AG04449 (cell line): ENCODE measurements at places on chromosomes 11 and 22.

DNA sequence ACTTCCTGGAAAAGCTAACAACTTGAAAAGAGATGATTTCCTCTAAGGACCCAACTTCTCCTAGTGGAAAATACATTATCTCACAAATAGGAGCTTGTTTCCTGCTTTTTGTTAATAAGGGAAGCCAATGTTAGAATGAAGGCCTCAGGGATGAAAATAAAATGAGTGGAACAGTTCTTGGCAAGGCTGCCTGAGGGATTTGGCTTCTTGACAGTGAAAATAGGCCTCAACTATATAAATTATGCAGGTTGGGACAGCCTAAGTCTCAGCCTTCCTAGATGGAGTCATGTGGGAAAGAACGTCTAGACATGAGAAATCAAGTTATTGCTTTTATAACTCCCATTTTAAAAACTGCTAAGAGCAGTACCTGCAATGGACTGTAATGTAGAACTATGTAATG is 92.8 kb upstream of the FIBIN start:
- DNase-seq: peak; percentile 17

GRCh38 chr22:48511781-48512327 is 1315.8 kb downstream of the BRD1 start:
- DNase-seq: no peak

- no peak for DNase-seq
Observed at GRCh38 chr11:118670063-118670462, 9.4 kb downstream of the TREH start.

DNA sequence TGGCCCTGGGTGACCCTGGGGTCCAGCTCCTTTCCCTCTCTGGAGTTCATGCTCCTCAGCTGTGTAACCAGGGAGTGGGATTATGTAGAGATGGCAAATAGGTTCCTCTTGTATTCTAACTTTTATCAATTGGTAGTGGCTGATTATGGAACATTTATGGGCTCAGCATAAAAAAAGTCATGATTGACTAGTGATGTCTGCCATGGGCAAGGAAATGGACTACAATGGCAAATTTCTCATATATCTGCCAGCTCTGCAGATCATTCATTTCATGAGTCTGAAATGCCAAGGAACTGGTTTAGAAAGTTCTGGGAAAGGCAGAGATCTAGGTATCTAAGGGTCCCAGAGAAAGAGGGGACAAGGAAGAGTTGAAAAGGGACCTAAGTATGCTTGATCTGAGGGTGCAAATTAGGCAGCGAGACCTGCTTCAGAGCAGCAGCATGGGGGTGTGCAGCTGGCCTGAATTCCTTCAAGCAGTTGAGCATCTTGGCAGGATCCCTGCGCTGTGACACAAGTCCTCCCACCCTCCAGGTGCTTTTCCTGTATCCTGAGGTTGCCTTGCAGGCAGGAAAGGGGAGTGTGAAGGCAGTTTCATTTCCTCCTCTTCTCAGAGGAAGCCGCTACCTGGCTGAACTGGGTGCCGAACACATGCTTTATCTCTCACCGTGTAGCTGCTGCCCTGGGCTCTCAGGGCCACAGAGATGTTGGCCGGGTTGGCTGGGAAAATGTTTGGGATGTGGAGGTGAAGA is 10.4 kb downstream of the SLC15A3 start:
- no peak for DNase-seq

DNA sequence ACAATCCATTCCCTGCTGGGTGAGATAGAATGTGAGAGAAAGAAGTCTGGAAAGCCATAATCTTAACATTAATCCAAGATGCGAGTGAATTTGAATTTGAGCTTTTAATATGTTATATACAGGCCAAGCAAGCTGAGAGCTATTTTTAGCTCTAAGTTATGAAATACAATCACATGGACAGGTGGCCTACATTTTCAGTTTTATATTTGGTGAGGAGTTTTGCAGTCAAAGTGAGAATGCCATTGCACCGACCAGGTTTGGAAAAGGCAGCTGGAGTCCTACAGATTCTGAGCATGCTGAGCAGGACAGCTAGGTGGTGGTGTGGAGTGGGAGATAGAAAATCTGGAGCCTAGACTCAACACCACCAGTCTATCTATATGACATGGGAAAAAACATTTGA is 12.0 kb downstream of the OR5B21 start:
- no peak for DNase-seq

GRCh38 chr22:43101306-43101705 is 9.2 kb upstream of the BIK start:
- no peak for DNase-seq

DNA sequence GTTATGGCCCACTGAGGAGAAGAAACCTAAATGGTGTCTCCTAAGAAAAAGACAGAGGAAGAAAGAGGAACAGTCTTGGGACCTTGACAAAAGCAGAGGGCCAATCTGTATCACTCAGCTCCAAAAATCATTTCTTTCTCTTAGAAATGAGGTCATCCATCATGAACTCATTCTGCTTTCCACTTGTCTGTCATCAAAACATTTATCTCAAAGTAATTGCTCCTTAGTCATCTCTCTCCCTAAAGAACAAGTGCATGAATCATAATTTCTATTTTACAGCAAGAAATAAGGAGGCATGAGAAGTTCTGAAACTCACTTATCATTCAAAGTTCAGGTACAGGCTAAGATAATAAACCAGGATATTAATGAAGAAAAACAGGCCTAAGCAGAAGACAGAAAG is 375.6 kb downstream of the KCNA4 start:
- DNase-seq: no peak

DNA sequence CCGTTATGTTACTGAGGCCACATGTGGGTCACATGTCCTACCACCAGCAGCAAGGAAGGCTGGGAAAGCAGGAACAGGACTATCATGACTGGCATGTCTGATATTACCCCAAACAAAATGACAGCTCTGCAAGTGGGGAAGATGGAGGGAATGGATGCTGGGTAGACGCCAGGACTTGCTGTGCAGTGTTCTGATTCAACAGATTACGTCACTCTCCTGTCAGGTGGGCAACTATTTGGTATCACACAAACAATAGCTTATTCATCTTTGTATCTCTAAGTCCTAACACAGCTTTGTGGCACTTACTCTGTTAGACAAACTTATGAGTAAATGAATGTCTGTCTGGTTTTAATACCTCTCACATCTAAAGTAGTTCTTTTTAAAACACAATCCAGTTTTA is 105.2 kb downstream of the SPON1 start:
- DNase-seq: no peak

DNA sequence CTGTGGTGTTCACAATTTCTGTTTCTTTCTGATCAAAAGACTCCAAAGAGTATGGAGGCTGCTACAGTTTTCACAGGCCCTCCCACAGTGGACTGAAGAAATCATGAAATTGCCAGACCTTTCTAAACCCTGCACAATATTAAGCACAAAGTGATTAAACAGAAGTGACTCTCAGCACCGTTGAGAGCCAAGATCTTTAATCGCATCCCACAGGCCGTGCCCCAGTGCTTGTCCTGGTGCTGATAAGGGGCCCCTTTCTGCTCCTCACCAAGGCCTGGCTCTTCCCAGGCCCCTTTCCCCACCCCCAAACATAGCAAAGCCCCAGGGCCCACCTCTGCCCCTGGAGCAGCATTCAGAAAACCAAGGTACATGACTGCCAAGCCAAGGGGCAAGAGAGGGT is 57.4 kb upstream of the BMAL1 start:
- no peak for DNase-seq

- no peak for DNase-seq
Observed at GRCh38 chr11:31397239-31397834, 27.7 kb downstream of the DNAJC24 start.

DNA sequence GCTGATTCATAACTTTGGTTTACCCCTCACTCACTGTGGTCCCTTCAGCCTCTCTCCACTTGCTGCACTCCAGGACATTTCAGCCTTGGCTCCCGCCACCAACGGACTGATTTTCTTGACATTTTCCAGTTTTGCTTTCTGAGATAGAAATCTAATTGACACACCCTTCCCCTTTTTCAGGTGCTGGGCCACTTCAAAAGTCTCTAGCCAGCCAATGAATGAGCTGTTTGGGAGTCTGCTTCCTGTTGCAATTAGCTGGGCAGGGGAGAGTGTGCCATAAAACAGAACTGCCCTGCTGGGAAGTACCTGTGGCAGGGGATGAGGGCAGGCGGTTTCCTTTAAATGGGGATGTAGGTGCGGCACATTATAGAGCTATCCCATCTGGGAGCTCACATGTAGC is 21.1 kb upstream of the PLET1 start:
- DNase-seq: no peak

GRCh38 chr11:64839887-64840782 is 4.3 kb downstream of the CDC42BPG start:
- no peak for DNase-seq

DNA sequence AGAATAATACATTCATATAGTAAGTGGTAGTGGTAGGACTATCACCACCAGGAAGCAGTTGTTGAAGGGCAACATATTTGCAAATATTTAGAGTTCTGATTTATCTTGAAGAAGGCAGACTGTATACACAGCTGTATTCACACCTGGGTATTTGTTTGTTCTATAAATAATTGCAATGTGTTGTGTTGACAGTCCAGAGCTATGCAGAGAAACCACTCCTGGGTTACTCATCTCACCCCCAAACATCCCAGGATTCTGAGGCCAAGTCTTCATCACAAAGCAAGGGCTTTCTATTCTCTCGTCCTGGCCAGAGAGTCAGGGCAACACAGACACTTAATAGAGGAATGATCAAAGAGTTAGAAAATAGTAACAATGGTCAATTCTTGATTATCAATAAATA is 102.1 kb upstream of the FAT3 start:
- DNase-seq: no peak

DNA sequence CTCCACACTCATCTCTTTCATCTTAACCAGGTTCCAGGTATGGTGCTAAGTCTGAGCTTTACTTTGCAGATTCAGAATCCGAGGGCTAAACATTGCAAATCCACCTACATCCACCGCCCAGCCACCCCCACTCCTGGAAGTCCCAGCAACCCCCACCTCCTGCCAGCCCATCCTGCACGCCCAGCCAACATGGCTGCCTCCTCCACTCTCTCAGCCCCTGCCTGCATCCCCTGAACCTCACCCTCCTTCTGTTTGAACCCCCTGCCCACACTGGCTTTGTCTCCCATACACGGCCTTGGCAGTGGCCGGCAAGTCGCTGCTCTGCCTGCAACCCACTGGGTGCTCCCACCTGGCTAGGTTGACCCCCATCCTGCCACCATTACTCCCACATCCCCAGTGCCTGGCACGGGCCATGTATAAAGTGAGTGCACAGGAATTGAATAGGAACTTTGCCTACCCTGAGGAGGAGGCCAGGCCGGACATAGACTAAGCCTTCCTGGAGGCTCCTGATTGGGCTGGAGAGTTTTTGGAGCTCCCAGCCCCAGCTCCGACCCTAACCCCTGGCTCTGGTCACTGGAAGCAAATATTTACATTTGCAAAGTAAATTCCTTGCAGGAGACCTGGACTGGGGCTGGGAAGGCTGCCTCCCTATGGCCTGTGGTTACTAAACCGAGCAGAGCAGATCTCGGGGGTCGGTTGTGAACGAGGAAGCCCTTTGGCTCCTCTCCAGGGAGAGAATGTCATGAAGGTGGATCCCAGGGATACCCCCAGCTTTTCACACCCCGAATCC is 14.4 kb downstream of the EMID1 start:
- DNase-seq: no peak

- no peak for DNase-seq
Observed at GRCh38 chr11:6427516-6427915, 8.6 kb upstream of the APBB1 start.

DNA sequence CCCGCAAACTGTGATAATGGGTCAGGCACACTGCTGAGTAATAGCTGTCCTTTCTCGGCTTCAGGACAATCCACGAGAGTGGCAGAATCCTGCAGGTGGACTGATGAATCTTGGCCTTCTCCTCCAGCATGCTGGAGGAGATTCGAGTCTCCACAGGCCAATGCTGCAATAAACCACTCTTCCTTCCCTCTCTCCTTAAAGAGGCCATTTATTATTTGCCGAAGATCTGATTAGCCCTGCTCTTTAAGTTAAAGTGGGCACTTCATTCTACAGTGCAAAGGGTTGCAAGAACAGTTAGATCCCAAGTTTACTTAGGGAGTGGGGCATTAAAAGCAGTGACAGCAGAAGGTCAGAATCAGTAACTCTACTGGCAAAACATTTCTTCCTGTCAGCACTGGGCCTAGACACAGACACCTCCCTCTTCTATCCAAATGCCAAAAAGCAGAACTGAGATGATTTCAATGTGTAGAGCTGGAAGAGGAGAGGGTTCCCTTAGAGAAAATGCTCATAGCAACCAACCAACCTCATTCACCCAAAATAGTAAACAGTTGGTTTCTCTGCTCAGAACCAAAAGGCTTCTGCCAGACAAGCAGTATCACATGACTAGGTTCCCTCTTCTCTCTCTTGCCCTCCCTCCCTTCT is 121.7 kb downstream of the SGSM3 start:
- no peak for DNase-seq

DNA sequence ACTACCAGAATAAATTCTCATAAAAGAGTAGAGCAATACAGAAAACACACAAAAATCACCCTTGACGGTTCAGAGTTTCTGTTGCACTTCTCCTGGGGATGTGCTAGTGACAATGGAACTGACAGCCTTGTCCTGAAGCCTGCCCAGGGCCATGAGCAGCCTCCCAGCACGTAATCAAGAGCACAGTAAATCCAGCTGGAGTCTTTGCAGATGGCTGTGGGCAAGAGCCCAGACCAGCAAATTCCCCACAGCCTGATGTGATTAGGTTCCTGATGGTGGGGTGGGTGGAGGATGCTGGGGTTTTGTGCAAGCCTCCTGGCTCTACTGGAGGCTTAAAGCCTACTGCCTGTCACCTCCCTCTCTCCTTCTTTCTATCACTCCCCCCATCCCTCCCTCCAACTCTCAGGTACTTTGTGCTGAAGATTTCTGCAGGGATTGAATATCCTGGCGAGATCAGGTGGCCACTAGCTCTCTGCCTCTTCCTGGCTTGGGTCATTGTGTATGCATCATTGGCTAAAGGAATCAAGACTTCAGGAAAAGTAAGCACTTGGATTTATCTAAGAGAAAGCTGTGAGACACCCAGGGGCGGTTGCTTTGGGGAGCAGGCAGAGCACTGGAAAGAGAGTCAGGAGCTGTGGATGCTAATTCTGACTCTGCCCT is 18.1 kb downstream of the SLC6A5 start:
- DNase-seq: no peak

DNA sequence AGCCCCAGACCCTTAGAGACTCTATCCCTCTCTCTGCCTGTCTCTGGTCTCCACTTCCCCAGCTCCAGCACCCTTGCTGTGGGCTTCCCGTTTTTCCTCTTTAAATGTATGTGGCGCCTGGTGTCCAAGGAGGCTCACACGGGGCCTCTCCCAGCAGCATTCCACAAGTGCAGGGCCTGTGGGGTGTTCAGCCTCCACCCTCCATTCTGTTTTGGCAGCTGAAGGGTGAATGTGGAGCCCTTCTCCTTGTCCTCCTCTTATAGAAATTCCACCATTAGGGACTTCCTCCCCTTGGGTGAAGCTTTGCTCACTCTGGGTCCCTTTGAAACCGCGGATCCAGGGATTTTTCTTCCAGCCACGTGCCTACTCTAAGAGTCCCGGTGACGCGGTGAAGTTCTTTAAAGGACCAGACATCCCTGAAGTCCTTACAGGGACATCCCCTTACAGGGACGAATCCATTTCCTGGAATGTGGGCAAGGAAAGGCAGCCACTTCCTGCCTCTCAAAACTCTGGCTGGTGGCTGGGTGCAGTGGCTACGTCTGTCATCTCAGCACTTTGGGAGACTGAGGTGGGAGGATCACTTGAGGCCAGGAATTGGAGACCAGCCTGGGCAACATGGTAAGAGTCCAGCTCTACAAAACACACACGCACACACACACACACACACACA is 1.6 kb upstream of the TSPAN18 start:
- no peak for DNase-seq

- no peak for DNase-seq
Observed at GRCh38 chr11:124214027-124214426, 26.9 kb upstream of the OR8G1 start.
